ENCODE measurements at places on chromosomes 6 and 20.

GRCh38 chr6:140554421-140554820 lies 1180.0 kb upstream of the CITED2 start:
- no peak for DNase-seq

- DNase-seq: no peak
Observed at GRCh38 chr6:1335367-1336037, 23.6 kb downstream of the FOXQ1 start.

DNA sequence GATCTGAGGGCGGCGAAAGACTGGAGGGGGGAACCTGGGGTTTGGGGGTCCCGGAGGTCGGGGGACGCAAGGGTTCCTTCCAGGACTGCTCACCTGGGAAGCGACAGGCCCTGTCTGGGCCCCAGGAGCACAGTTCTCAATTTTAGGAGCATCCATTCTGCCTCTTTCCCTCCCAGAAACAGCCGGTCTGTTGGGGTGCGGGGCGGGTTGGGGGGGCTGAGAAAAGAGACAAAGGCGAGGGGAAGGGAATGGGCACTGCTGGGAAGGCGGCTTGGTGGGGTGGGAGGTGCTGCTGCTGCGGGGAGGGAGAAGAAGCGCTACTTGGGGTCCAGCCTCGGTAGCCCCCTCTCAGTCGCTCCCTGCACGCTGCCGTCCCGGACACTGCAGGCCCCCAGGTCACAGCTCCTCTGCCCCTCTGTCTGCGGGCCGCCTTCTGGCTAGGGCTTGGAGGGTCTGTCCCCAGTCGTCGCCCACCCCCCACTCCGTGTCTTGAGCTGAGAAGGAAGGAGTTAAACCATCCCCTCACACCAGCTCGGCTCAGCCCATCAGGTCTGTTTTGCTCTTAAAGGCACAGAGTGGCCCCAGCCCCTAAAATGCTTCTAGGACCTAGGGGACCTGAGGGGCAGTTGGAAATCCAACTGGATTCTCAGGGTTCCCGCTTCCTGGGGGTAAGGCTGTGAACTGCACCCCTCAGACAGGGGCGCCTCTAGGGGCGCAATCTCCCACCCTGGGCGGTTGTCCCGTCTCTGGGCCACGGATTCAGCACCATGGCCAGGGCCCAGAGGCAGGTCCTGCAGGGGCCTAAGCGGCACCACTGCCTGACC lies 690 bp downstream of the GDAP1L1 start:
- peak; percentile 9 for DNase-seq

- DNase-seq: no peak
Observed at GRCh38 chr6:140711019-140711613, 1336.7 kb upstream of the CITED2 start.

DNA sequence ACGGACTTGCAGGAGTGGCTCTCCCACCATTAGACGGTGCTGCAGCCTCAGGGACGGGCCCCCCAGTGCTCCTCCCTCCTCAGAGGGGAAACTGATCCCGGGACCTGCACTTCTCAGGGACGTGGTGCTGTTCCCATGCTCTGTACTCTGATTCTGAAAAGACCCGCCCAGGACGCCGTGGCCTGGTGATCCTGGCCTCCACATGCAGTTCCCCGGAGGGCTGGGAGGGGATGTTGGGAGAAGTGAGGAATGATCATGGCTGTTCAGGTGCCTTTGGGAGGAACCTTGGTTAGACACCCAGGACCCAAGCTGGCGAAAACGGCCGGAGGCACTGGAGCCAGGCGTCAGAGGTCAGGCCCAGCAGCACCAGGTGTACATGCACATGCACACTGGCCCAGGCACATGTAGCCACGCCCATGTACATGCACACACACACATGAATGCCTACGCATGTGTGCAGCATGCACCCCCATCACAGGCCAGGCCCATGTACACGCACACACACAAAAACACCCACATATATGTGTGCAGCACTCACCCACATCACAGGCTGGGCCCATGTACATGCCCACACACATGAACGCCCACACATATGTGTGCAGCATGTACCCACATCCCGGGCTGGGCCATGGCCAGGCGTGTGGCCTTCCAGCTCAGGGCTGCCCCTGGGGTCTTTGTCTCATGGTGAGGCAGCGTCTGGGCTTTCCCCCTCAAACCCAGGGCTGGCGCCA lies 52.6 kb upstream of the DACT2 start:
- no peak for DNase-seq

- no peak for DNase-seq
Observed at GRCh38 chr6:131683479-131683878, 17.7 kb downstream of the OR2A4 start.

DNA sequence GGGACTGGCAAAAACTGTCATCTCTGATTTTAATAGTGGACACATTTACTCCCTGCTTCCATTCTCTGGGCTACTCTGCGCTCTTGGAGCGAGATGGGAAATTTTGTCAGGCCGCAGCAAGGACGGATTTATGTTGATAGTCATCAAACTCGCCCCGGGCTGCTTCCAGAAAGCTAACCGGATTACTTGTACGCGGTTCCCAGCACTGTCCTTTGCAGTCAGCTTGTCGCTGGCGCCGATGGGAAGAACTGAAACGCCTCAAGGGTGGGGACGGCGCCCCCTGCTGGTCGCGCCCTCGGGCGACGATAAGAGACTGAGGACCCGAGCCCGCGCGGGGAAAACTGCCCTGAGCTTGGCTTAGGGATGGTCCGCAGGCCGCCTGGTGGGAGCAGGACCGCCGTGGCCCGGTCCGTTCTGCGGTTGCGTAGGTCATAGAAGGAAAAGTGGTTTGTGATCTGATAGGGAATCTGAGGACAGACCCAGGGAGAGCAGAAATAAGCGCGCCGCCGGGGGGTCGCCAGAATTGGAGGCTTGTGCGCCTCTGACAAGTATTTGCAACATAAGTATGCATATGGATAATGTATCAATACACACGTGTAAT lies 984 bp upstream of the ABT1 start:
- peak; percentile 87 for DNase-seq

DNA sequence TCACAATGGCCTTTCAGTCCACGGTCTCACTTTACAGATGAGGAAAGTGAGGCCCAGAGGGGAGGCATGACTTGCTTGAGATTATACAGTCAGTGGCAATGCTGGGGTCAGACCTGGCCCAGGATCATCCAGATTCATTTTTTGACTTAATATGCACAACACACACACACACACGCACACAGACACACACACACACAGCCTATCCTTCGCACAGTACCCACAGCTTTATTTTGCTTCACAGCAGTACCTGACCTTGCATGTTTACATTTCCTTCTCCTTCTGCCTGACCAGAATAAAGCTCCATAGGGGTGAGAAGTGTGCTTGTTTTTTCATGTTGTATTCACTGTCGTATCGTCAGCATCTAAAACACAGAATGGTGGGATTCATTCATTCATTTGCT lies 79.8 kb downstream of the VEGFA start:
- DNase-seq: no peak

DNA sequence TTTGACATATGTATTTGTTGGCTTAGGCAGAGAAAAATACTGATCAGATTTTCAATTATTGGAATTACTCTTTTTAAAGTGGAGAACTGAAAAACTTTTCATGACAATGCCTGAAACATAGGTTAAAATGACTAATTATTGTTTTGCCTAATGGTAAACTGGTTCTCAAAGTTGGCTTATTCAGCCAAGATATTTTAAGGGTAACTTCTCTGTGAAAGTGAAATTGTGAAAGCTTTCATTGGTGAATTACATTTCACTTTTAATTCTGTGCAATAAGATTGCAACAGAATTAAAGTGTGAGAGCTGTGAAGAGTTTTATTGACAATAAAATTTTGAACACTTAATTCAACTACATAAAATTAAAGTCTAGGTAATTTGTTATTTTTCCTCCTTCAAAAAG lies 24.5 kb downstream of the KIAA0408 start:
- DNase-seq: no peak

DNA sequence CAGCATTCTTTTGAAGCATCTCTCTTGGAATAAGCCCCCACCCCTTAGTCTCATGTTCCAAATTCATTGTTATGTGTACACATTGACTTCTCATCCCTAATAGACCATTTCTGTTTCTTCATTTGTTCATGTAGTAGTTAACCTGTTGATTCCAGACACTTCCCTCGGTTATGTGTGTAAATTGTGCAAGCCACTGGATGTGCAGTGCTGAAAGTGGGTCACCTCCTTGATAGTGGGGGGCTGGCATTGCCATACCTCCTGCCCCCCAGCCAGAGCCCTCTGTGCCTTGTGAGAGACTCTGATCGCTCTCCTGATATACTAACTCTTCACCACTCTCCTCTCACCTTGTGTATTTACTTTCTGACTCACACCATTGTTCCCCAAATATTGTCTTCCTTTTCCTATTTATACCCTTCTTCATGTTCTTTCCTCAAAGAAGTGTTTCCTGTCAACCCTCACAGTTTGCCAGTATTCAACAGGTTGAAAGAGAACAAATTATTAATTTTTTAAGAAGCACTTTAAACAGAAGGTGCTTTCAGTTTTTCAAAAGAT lies 59.0 kb downstream of the HIVEP1 start:
- DNase-seq: no peak

GRCh38 chr6:168741942-168742782 lies 301.2 kb downstream of the SMOC2 start:
- no peak for DNase-seq

DNA sequence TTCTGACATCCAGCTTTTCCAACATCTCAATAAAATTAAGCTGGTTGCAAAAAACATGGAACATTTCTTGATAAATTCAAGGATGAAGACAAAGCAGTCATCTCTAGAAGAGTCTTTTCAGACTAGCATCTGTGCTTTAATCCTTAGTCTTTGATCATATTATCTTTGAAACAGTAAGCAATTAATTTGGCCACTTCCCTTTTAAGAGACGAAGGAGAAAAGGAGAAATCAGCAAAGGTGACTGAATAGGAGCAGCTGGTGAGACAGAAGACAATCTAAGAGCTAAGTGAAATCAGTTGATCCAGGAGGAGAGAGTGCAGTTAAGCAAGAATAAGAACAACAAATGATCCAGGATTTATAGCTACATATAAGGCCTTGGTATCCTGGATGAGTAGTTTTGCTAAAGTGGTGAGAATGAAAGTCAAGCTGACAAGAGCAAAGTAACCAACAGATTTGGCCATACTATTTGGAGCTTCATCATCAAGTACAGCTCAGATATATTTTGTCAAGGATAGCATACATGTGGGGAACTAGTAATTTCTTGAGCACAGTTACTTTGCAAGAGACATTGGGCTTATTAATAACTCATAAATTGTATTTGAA lies 215.5 kb downstream of the ADGB start:
- DNase-seq: no peak

- no peak for DNase-seq
Observed at GRCh38 chr6:146915671-146916127, 288.5 kb upstream of the STXBP5 start.

GRCh38 chr6:35484921-35485392 lies 11.9 kb downstream of the TEAD3 start:
- DNase-seq: no peak

DNA sequence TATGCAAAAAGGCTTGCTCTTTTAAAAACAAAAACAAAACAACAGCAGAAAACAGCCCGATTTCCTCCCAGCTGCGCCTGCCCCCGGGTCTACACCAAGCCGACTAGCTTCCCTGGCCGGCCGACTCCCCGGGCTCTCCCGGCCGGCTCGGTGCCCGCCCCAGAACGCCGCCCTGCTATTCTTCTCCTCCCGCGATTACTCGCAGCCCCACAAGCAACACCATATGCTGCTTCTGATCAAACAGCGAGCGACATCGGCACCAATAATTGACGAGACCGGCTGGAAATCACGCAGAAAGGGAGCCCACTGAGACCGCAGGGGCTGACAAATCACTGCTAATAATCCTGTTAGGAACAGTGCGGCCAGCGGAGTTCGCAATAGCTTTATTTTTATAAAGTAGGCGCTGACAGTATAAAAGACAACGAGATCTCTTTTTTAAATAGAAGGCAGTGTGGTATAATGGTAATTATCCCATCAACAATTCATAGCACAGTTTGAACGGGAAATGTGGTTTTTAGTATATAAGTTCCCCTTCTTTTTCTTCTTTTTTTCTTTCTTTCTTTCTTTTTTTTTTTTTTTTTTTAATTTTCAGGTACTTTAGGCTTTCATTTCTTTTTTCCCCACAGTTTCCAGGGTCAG lies 3.3 kb downstream of the SIM1 start:
- no peak for DNase-seq

DNA sequence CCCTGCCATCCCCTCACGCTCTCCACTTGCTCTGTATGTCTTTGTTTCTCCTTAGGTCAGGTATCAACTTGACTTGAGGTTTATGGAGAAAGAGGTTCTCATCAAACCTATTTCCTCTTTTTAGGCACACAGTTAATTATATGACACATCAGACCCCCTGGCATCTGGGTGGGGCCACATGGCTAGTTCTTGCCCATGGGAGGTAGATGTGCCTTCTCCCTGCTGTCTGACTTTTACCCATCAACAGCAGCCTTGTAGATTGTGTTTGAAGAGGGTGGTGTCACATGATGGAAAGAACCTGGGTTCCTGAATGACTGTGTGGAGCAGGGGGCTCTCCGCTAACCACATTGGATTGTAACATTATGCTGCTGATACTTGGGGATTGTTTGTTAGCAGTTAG lies 7.2 kb upstream of the UQCC2 start:
- DNase-seq: no peak

DNA sequence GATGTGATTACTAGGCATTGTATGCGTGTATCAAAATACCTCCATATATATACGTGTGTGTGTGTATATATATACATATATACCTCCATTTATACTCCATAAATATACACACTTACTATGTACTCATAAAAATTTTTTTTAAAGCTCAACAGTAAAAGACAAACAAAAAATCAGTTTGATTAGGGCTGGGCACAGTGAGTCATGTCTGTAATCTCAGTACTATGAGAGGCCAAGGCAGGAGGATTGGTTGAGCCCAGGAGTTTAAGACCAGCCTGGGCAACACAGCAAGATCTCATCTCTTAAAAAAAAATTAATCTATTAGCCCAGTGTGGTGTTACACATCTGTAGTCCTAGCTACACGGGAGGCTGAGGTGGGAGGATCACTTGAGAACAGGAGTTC lies 24.6 kb downstream of the PDSS2 start:
- DNase-seq: no peak

DNA sequence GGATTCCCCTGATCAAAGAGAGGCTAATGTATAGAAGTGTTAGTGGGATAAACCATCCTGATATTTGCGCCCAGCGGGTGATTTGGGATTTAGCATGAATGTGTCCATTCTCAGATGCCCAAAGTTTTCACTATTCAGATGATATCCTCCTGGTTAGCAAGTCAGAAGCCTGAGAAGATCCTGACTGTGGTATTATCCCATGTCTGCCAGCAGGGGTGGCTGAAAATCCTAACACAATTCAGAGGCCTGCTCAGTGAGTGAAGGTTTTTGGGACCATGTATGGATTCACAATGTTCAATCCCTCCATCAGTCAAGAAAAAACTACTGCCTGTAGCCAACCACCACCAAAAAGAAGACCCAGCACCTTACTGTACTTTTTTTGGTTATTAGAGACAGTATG lies 34.1 kb upstream of the SPACA1 start:
- no peak for DNase-seq

GRCh38 chr6:35139924-35140638 lies 1.1 kb downstream of the TCP11 start:
- peak; percentile 29 for DNase-seq

DNA sequence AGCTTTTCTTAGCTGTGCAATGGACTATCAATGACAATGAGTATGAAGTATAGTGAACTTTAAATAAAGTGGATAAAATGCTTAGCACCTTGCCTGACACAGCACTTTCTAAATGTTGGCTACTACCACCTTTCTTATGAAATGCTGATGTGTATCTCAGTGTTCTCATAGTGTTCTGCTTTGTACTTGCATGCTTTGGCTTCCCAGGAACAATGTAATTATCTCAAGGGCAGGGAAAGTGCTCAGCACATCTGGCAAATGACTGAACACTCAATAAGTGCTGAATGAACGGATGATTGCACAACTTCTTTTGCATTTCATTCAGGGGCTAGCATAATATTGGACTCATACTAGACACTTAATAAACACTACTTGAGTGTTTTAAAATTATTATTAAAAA lies 28.2 kb upstream of the NOX3 start:
- DNase-seq: no peak
